ENCODE measurements at places on chromosomes 5 and 9.
A peak's percentile ranks its signal among the peaks of the same experiment; 100 is the strongest.

- DNase-seq = peak; percentile 98
Measured at GRCh38 chr9:107282759-107283622, at the start of gene RAD23B. Gene RAD23B (plus strand): TSS chr9:107283279. CDS start chr9:107283630, 351 bp downstream.

- DNase-seq = no peak
Measured at GRCh38 chr9:81420024-81420423, 269.3 kb downstream of the TLE1 start.

- DNase-seq = no peak
Measured at GRCh38 chr9:1938135-1938534, 77.0 kb upstream of the SMARCA2 start.

GRCh38 chr5:131640043-131640856, 5.2 kb upstream of the RAPGEF6 start:
- DNase-seq = no peak

DNA sequence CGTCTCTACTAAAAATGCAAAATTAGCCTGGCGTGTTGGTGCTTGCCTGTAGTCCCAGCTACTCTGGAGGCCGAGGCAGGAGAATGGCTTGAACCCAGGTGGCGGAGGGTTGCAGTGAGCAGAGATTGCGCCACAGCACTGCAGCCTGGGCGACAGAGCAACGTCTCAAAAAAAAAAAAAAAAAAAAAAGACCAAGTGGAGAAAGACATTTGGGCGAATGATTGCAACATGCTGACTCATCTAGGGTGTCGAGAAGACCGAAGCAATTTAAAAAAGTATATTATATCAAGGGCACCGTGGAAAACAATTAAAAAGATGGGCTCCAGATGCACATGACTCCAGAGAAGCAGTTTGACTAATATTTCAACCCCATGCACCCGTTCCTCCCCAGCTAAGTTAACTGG, 9.2 kb downstream of the KLF4 start:
- DNase-seq = no peak

GRCh38 chr9:110141227-110141793, 66.6 kb downstream of the C9orf152 start:
- DNase-seq = no peak

DNA sequence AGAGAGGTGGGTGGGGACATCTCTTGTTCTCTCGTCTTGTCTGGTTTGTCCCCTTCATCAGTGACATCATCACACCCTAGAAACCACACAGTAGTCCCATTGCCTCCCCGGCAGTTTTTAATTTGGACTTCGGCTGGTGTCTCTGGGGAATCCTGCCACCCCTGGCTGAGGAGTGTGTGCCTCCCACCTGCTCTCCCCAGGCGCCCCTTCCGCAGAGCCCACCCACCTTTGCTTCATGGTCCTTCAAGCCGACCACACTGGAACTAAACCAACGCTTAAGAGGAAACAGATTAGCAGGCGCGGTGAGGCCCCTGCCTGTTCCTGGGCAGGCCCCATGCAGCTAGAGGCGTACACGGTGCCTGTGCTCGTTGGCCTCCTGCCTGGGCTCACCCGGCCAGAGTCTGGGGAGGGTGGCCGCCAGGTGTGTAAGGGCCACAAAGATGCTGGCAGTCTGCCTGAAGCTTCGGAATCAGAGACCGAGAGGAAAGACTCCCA, 107.6 kb upstream of the SPRY4 start:
- no peak for DNase-seq

- DNase-seq = no peak
Measured at GRCh38 chr5:167071981-167072610, 1219.3 kb upstream of the WWC1 start.

DNA sequence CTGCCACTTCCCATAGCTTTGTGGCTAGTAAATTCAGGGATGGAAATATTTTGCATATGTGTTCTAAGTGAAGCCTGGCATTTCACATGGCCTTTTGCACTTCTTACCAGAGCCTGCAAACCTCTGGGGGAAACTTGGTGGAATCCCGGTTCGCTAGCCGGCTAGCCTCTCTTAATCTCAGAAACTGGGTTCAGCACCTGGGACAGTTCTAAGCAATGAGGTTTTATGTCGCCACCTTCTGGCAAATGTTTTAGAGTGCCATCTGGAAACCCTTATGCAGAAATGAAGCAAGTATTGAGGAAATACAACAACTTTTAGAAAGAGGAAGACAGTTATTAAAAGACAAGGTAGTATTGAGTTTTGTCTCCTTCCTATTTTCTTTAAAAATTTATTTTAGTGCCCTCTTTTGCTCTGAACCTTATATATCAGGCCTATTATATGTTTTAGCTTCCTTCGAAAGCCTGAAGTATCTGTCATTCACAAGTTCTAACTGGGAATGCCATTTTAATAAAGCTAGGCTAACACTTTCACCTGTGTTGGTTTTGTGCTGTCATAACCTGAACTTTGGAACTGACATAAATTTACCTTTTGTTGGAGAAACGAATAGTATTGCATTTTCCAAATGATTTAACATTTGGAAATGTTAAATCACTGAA, 963 bp upstream of the HTR1A start:
- DNase-seq = peak; percentile 73

GRCh38 chr9:96418920-96419690, 935 bp upstream of the ZNF367 start:
- peak; percentile 62 for DNase-seq

DNA sequence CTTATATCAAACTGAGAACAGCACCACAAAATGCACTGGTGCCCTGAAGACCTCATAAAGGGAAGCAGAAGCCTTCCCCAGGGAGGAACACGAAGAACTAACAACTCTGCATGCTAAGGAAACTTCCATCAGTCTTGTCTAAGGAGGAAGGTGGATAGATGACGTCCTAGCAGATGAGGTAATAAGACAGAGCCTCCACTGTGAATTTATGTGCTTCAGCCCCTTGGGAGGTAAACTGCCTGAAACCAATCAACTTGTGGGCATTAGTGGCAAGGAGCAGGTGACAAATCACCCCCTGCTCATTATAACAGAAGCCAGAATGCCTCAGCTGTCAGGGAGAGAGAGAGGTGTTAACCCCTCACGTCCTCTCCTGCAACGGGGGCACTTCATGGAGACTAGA, 48.9 kb upstream of the SPIN1 start:
- DNase-seq = no peak

GRCh38 chr5:44233691-44234090, 155.5 kb downstream of the FGF10 start:
- DNase-seq = no peak

GRCh38 chr5:125888358-125888757, 534.9 kb upstream of the GRAMD2B start:
- no peak for DNase-seq
